ENCODE measurements at places on chromosomes 16 and 17. TPM values are rescaled to one million over a fixed set of nuclear protein-coding genes. Genes with fewer than 3 reads are reported as not detected.

Gene OR4D1
- total RNA-seq: 0.17 TPM

Gene ADAMTS18
- 0.94 TPM for total RNA-seq

Gene GP2
- 8.3 TPM for total RNA-seq

Gene HIGD1B
- not detected for total RNA-seq

Gene KLHL10
- 0.14 TPM for total RNA-seq

Gene FTSJ3
- total RNA-seq: 62.1 TPM

Gene IGF2BP1
- total RNA-seq: 434 TPM

GRCh38 chr17:75712446-75712845 is 8.8 kb upstream of the ITGB4 start:
- H3K27me3 ChIP-seq: no peaks in the 10 kb centered on the region
- no peak for DNase-seq
- H3K4me3 ChIP-seq: no peak overlapping the region
- no peaks in the 10 kb centered on the region for H3K4me1 ChIP-seq

- no peak overlapping the region for H3K27ac ChIP-seq
- no peak overlapping the region for H3K4me3 ChIP-seq
- H3K36me3 ChIP-seq: no peaks in the 10 kb centered on the region
- H3K27me3 ChIP-seq: no peaks in the 10 kb centered on the region
Measured at GRCh38 chr17:69637446-69638156, 223.1 kb downstream of the MAP2K6 start.

- 0 out of 2 replicates have a peak, but pooled peaks cover 2% of the 10 kb centered on the region for H3K36me3 ChIP-seq
- H3K4me3 ChIP-seq: no peak overlapping the region
- H3K27ac ChIP-seq: no peak overlapping the region
- no peaks in the 10 kb centered on the region for H3K27me3 ChIP-seq
Measured at GRCh38 chr17:73423159-73423715, 111.4 kb upstream of the CDC42EP4 start.

GRCh38 chr16:12252616-12253015 is 276.1 kb downstream of the SNX29 start:
- H3K36me3 ChIP-seq: no peaks in the 10 kb centered on the region
- H3K27me3 ChIP-seq: no peaks in the 10 kb centered on the region
- H3K27ac ChIP-seq: no peak overlapping the region
- H3K4me1 ChIP-seq: peaks cover 3% of the 10 kb centered on the region

- H3K4me1 ChIP-seq: peaks cover 10% of the 10 kb centered on the region
- H3K27ac ChIP-seq: no peak overlapping the region
- H3K36me3 ChIP-seq: peaks cover 3% of the 10 kb centered on the region
- no peak for DNase-seq
- H3K27me3 ChIP-seq: no peaks in the 10 kb centered on the region
- H3K4me3 ChIP-seq: no peak overlapping the region
Measured at GRCh38 chr16:9235867-9236266, 144.4 kb downstream of the HAPSTR1 start.

- H3K4me1 ChIP-seq: no peaks in the 10 kb centered on the region
- no peak overlapping the region for H3K4me3 ChIP-seq
- no peaks in the 10 kb centered on the region for H3K36me3 ChIP-seq
- H3K27ac ChIP-seq: no peak overlapping the region
- no peak for DNase-seq
Measured at GRCh38 chr16:50050802-50051201, 15.0 kb upstream of the HEATR3 start.

- H3K4me1 ChIP-seq: peaks cover 12% of the 10 kb centered on the region
- no peaks in the 10 kb centered on the region for H3K36me3 ChIP-seq
- no peak for DNase-seq
- H3K27me3 ChIP-seq: peaks cover 29% of the 10 kb centered on the region
- H3K4me3 ChIP-seq: no peak overlapping the region
Measured at GRCh38 chr17:82328141-82328993, 5.2 kb downstream of the SECTM1 start.

GRCh38 chr16:69830146-69830533 is 68.0 kb downstream of the WWP2 start:
- H3K27me3 ChIP-seq: no peaks in the 10 kb centered on the region
- H3K36me3 ChIP-seq: no peaks in the 10 kb centered on the region
- DNase-seq: no peak
- H3K4me1 ChIP-seq: peaks cover 12% of the 10 kb centered on the region

DNA sequence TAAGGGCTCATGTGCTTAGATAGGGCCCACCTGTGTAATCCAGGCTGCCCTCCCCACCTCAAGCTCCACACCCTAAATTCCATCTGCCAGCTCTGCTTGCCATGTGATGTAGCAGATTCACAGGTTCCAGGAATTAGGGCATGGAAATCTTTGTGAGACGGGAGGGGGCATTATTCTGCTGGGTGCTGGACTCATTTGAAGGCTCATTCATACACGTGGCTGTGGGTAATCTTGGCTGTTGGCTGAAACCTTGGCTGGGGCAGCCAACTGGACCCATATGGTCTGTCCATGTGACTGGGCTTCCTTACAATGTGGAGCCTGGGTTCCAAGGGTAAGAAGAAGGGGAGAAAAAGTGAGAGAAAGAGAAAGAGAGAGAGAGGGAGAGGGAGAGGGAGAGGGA is 115.1 kb downstream of the CYLD start:
- peaks cover 6% of the 10 kb centered on the region for H3K4me1 ChIP-seq
- no peaks in the 10 kb centered on the region for H3K36me3 ChIP-seq
- H3K4me3 ChIP-seq: no peak overlapping the region
- no peak overlapping the region for H3K27ac ChIP-seq

DNA sequence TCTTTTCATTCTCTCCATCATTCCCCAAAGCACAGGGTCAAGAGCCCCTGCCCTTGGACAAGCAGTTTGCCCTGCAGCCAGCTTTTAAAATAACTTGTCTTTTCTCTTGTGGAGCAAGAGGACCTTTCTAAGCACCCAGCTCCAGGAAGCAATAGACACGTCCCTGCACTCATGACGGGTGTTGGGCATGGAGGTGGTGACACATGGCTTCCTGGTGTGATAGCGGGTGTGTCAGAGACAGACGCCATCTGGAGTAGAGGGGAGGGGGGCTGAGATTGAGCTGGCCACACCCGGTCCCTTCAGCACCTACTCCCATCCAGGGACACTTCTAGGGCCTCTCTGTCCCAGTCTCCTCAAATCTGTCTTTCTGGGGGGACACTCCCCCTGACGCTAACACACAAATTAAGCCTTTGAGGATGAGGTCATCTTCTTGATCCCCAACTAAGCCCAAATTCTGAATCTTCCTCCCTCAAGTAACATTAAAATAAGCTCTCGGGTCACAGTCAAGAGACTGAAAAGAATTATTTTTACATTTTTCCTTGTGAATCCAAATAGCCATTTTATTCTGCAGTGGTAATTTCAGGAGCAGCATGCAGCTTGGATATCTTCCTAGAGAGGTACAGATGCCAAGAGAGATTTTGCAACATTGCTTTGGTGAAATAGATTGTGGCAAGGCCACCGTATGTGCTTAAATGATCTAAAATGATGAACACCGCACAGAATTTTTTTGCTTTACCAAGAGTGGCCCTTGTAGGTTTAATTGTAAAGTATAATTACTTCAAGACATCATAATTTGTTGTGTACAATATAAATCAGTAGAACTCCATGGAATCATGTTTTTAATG is 216.6 kb upstream of the IRX3 start:
- no peak overlapping the region for H3K4me3 ChIP-seq
- no peak overlapping the region for H3K27ac ChIP-seq

- no peak overlapping the region for H3K4me3 ChIP-seq
- H3K4me1 ChIP-seq: peaks cover 10% of the 10 kb centered on the region
- H3K36me3 ChIP-seq: peaks cover 40% of the 10 kb centered on the region
- no peaks in the 10 kb centered on the region for H3K27me3 ChIP-seq
- DNase-seq: no peak
Measured at GRCh38 chr17:18928628-18929125, 23.3 kb upstream of the SLC5A10 start.

- H3K4me3 ChIP-seq: no peak overlapping the region
- H3K27ac ChIP-seq: no peak overlapping the region
- DNase-seq: peak; percentile 23
- H3K4me1 ChIP-seq: peaks cover 37% of the 10 kb centered on the region
- no peaks in the 10 kb centered on the region for H3K27me3 ChIP-seq
Measured at GRCh38 chr16:82643936-82644630, 17.3 kb downstream of the CDH13 start.

- peaks cover 11% of the 10 kb centered on the region for H3K27me3 ChIP-seq
- H3K27ac ChIP-seq: no peak overlapping the region
- peaks cover 76% of the 10 kb centered on the region for H3K36me3 ChIP-seq
- H3K4me3 ChIP-seq: no peak overlapping the region
- no peak for DNase-seq
- no peaks in the 10 kb centered on the region for H3K4me1 ChIP-seq
Measured at GRCh38 chr16:7376227-7376626, 43.6 kb downstream of the RBFOX1 start.

DNA sequence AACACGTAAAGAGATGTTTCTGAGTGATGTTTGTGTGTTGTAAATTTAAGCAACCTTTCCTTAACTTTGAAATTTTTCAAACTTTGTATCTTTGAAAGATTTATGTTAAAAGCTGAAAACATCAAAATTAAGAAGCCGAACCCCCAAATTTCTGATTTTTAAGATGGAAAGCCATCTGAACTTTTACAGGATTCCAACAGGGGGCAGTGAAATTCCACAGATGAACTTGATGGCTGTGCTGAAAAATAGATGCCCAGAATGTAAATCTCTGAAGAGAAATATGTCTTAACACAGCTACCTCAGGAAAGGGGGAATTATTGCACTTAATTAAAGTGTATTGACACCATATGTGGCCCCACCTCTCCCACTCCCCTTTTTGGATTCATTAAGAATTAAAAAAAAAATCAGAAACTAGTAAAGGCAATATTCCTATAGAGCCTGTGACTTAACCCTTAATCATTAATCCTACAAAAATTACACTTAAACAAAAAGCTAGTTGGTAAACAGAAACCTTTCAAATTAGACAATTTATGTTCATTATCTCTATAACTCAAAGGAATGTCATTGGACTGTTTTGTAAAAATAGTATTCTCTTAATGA is 597.9 kb downstream of the KCNJ2 start:
- H3K4me3 ChIP-seq: no peak overlapping the region
- no peaks in the 10 kb centered on the region for H3K27me3 ChIP-seq
- no peak overlapping the region for H3K27ac ChIP-seq

GRCh38 chr17:14310101-14310500 is 9.2 kb downstream of the HS3ST3B1 start:
- peaks cover 10% of the 10 kb centered on the region for H3K27me3 ChIP-seq
- DNase-seq: peak; percentile 48
- H3K36me3 ChIP-seq: peaks cover 11% of the 10 kb centered on the region
- peak overlapping the region; percentile 96 for H3K27ac ChIP-seq

- peaks cover 12% of the 10 kb centered on the region for H3K4me1 ChIP-seq
- no peak for DNase-seq
- H3K27ac ChIP-seq: no peak overlapping the region
- H3K27me3 ChIP-seq: peaks cover 3% of the 10 kb centered on the region
Measured at GRCh38 chr17:41553176-41553575, 18.7 kb downstream of the KRT9 start.

DNA sequence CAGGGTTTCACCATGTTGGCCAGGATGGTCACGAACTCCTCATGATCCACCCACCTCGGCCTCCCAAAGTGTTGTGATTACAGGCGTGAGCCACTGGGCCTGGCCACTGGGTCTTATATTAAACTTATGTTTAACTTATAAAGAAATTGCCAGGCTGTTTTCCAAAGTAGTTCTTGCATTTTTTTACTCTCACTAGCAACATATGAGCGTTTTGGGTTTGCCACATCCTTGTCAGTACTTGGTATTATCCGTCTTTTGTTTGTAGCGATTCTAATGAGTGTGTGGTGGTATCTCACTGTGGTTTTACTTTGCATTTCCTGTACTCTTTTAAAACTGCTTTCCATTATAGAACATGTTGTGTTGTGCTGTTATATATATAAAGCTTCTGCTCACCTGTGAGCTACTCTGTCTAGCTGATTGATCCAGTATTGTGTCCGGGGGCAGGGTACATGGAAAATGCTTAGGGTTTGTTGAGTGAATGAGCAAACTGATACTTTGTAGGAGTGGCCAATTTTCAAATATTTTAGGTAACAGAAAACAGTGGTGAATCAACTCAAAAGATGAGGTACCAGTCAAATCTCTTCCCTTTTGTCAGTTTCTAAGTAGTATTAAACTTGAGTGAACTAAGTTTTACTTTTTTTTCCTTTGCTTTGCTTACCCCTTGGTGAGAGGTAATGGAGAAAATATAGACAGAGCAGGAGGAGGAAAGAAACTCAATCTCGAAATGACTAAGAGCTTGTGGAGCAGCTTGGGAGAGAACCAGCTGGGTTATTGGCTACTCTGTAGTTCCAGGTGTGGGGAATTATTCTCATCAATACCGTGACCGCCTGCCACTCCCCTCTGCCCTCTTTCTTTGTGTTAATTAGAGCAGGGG is 75.8 kb downstream of the PITPNC1 start:
- H3K36me3 ChIP-seq: peaks cover 1% of the 10 kb centered on the region
- no peak overlapping the region for H3K4me3 ChIP-seq
- H3K27me3 ChIP-seq: no peaks in the 10 kb centered on the region
- H3K4me1 ChIP-seq: peaks cover 17% of the 10 kb centered on the region
- no peak for DNase-seq

DNA sequence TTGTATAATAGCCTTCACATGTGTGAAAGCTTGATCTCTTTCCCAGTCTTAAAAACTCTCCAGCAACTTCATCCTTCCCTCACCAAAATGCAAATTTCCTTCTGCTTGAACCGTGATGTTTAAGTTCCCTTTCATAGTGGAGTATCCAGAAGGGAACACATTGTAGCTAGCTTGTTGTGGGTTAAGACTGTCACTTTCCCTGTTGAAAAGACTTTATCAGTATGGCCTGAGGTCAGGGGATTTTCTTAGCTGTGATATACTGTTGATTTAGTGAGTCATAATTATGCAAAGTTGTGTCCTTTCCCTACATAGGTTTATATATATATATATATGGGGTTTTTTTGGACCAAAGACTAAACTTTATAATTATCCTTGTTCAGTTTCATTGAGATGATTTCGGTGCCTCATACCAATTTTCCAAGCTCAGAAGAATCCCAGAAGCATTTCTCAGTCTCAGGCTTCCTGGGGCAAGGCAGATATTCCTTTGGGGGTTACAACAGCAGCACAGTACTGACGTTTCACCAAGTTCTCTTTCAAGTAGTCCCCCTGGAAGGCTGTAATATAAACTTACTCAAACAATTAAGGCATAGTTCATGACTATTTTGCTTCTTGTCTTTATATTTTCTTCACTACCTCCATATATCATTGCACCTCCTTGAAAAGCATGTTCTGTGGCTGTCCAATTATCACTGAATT is 35.7 kb downstream of the ESRP2 start:
- no peaks in the 10 kb centered on the region for H3K27me3 ChIP-seq
- peaks cover 3% of the 10 kb centered on the region for H3K36me3 ChIP-seq
- no peak for DNase-seq
- peak overlapping the region; percentile 17 for H3K27ac ChIP-seq

GRCh38 chr17:39699818-39700147 is at the start of gene ERBB2:
Gene ERBB2 (plus strand): TSS chr17:39700064. CDS start chr17:39700239, 175 bp downstream.
- H3K4me3 ChIP-seq: peak within 1 kb of the TSS; percentile 95
- peaks cover 3% of the 10 kb centered on the region for H3K36me3 ChIP-seq
- peak; percentile 73 for DNase-seq
- peak within 1 kb of the TSS; percentile 96 for H3K27ac ChIP-seq
- no peaks in the 10 kb centered on the region for H3K27me3 ChIP-seq

DNA sequence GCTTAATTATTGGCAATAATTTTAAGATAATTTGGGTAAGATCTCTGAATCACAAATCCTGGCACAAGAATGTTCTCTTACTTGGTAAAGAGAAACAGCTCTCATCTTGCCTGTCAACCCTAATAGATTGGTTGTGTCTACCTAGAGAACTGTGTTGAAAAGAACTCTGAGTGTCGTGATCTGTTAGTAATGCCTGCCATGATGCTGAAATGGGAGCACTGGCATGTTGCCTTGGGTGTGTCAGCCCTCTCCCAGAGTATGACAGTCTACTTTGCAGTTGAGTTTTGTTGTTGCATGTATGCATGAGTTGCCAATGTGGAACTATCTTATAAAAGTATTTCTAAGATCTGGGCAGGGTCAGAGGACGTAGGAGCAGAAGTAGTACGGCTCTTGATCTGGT is 221.4 kb downstream of the MAF start:
- no peaks in the 10 kb centered on the region for H3K36me3 ChIP-seq
- H3K27ac ChIP-seq: no peak overlapping the region
- H3K27me3 ChIP-seq: peaks cover 2% of the 10 kb centered on the region
- no peaks in the 10 kb centered on the region for H3K4me1 ChIP-seq

Measured in WTC11 (cell line).